ENCODE measurements at places on chromosomes 11 and 22.

GRCh38 chr11:115501502-115501892 lies 2.7 kb downstream of the CADM1 start:
- DNase-seq = no peak

DNA sequence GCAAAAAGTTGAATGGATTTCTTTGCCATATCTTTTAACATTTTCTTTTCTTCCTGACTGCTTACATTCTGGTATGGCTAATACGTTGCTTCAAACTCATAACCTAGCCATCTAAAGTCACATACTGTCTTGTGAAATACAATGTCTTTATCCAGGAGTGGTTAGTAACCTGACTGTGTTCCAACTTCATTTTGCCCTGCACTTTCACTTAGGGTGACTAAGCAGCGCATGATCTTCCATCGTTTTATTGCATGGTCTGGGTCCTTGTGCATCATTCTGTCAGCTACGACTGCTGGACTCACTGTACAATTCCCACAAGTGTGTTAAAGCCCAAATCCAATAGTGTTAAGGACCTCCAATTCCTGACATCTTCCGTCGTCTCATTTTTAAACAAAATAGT lies 403.2 kb downstream of the NTM start:
- DNase-seq = no peak

GRCh38 chr11:44557464-44557863 lies 8.0 kb upstream of the CD82 start:
- no peak for DNase-seq

GRCh38 chr11:112321501-112322172 lies 61.0 kb upstream of the PLET1 start:
- no peak for DNase-seq

DNA sequence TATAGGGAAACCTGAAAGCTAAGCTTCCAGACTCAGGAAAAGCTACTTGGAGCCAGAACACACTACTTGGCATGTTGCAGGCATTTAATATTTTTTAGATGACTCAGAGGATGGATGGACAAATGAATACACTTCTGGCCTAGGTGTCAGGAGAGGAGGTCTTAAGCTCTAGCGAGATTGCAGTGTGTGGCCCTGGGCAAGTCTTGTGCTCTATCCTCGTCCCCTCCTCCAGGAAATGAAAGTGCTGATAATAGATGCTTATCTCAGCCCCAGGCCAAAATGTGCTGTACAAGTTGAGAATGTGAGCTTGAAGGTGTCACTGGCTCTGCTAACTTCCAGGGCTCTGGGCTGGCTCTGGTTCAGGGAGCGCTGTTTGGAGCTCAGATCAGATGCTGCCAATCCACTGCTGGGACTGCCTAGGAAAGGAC lies 136.3 kb downstream of the PKNOX2 start:
- no peak for DNase-seq

GRCh38 chr11:86698639-86699038 lies 26.2 kb upstream of the ME3 start:
- DNase-seq = no peak

GRCh38 chr22:39706376-39707140 lies 136.0 kb downstream of the CACNA1I start:
- no peak for DNase-seq

DNA sequence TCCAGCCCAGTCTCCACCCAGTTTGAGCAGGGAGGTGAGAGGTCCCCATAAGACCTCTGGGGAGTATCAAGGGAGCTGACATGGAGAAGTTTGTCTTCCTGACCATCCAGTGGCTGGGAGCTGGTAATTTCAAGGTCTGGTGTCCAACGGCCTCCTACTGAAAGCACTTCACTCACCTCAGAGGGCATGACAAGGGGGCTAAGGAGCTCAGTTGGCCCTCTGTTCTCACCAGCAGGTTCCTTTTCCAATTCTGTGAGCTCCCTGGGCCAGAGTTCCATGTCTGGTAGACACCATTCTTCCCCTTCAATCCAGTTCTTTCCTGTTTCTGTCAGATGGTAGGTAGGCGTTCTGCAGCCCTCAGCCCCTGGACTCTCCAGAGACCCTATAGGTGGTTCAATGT lies 3.1 kb downstream of the SELENOH start:
- no peak for DNase-seq

DNA sequence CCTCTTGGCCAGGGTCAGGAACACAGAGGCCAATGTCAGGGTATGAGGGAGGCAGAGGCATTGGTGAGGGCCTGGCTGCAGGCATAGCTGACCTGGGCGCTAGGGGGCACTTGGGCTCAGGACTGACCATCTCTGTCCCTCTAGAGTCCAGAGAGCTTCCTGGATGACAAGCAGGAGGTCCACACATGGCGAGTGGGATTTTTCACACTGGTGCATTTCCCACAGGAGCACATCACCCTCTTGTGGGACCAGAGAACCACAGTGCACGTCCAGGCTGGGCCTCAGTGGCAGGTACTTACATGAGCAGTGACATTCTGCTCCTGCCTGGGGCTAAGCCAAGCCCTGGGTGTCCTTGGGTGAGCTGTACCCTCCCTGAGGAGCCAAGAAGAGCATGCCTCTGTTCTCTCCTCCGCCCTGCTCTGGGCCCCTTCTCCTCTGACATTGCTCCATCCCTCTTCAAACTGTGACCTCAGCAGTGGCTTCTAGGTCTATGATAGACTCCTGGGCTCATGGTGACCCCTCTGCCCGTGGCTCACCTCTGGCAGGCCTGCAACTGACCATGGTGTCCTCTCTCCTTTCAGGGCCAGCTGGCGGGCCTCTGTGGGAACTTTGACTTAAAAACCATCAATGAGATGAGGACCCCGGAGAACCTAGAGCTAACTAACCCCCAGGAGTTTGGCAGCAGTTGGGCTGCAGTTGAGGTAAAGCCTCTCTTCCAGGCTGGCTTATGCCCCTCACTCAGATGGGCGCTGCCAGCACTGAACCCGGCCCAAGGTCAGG lies 46.6 kb downstream of the OTOG start:
- no peak for DNase-seq

DNA sequence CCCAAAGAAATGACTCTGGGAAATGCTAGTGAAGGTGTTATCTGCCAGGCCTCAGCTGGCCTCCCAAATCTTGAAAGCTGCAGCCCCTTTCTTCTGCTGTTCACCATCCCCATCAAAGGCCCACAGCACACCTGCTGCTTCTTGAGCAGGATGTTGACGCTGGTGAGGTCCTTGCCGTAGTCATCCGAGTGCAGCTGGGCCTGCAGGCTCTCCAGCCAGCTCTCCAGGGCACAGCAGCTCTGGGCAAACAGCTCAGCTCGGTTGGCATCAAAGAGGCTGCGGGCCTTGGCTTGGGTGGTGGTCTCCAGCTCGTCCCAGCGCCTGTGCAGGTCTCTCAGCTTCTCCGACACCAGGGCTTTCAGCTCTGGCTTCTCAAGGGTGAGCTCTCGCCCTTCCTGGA lies 18.5 kb upstream of the RBM4B start:
- DNase-seq = no peak

GRCh38 chr11:36478700-36479329 lies 31.3 kb downstream of the TRAF6 start:
- no peak for DNase-seq

DNA sequence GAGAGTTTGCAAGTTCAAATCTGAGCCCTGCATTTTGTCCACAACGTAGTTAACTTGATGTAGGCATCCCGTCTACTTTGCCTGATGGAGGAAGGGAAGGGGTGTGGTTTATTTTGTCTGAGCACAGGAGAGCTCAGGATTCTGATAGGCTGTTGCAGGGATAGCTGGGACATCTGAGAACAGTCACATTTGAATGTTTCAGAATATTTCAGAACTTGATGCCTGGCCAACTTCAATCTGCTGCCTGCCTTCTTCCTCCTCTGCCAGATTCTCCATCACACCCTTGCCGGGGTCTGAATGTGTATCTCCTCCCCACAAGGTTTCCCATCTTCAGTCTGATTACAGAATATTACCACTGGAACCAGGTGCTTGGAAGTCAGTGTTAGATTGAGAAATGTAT lies 51.6 kb downstream of the NTM start:
- DNase-seq = no peak

GRCh38 chr22:49884075-49884474 lies 30.4 kb downstream of the ZBED4 start:
- DNase-seq = no peak

- DNase-seq = no peak
Measured at GRCh38 chr11:3954448-3955298, 99.2 kb downstream of the STIM1 start.
